ENCODE measurements at places on chromosomes 16 and 17. TPM values are rescaled to one million over a fixed set of nuclear protein-coding genes. Genes with fewer than 3 reads are reported as not detected.

DNA sequence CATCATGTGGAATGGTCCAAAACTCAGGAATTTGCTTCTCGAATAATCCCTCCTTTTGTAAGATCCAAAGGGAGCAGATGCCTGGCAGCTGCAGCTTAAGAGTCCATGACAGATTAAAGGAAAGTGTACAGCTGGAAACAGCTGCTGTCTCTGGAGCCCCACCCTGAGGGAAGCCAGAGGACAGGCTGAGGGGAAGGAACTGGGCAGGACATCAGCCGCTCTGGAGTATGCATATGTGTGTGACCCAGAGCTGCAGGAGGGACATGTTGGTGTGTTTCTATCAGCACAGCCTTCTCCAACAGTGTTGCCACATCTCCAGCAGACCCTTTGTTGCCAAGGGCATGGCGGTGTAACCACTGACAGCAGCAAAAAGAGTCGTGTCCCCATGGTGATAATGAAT lies 46.2 kb downstream of the CYB561 start:
- peaks cover 38% of the 10 kb centered on the region for H3K36me3 ChIP-seq
- no peaks in the 10 kb centered on the region for H3K27me3 ChIP-seq
- H3K4me1 ChIP-seq, result no peaks in the 10 kb centered on the region
- H3K4me3 ChIP-seq, result no peak overlapping the region

DNA sequence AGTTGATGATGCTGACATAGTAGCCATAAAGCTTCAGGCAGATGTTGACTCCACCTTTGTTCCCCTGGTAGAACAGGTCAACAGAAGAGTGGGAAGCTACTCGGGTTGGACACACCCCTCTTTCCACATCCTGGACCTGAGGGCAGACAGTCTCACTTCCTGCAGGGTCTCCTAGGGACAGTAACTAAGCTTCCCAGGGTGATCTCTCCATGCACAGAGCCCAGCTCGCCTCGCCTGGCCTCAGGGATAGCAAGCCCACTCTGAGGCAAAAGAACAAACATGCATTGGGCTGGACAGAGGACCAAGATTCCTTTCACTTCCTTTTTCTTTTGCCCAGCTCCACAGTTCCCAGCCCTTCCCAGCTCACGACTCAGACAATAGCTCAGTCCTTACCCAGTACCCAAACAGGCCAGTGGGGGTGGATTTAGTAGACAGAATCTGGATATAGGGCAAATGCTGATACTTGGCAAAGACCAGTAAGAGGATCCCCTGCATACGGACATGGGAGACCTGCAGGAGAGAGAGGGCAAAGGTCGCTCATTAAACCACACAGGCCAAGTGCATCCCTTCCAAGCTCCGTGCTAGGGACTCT lies 7.0 kb downstream of the INPP5K start:
- H3K36me3 ChIP-seq, result peaks cover 64% of the 10 kb centered on the region
- no peak for DNase-seq
- H3K4me3 ChIP-seq, result no peak overlapping the region
- H3K4me1 ChIP-seq, result peaks cover 30% of the 10 kb centered on the region

The ZDHHC1 gene
- 3.9 TPM for total RNA-seq

DNA sequence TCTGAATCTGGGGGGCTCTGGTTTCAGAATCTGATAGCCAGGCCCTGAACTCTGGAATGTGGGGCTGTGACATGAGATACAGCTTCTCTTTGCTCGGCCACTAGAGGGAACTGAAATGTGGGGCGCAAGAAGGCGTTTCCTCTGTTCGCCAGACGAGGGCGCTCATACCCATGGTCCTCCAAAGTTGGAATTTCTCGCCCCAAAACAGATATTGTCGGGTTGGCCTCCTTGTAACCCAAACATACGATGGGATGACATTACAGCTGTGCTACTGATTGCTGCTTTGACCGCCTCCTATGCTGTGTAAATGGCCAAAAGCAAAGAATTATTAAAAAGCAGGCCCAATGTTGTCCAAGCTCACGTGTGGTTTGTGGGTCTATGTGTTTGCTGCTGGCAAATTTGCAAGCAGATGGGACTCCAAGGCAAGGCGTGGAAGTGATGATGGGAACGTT lies 13.1 kb upstream of the MSI2 start:
- H3K4me3 ChIP-seq, result no peak overlapping the region
- DNase-seq, result peak; percentile 63
- no peak overlapping the region for H3K27ac ChIP-seq
- H3K36me3 ChIP-seq, result no peaks in the 10 kb centered on the region

- no peaks in the 10 kb centered on the region for H3K36me3 ChIP-seq
- H3K27ac ChIP-seq, result peak overlapping the region; percentile 80
- no peaks in the 10 kb centered on the region for H3K27me3 ChIP-seq
- H3K4me1 ChIP-seq, result peaks cover 70% of the 10 kb centered on the region
- no peak for DNase-seq
Measured at GRCh38 chr17:45225051-45225700, 3.5 kb downstream of the FMNL1 start.

DNA sequence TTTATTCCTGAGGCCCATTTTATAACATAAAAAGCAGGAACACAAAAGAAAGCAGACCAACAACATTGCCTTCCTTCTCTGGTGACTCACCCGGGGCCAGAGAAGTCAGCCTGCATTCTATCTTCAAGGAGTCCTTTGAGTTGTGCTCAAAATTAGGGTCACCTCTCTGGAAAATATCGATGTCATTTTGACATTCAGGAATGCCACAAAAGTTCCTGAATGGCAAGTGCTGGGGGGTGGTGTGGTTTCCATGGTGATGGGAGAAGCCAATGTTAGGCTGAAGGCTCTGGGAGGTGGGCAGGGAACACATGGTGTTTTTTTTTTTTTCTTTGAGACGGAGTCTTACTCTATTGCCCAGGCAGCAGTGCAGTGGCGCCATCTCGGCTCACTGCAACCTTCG lies 159.6 kb downstream of the HAPSTR1 start:
- no peaks in the 10 kb centered on the region for H3K36me3 ChIP-seq
- no peaks in the 10 kb centered on the region for H3K27me3 ChIP-seq
- no peak overlapping the region for H3K4me3 ChIP-seq
- DNase-seq, result no peak
- H3K4me1 ChIP-seq, result no peaks in the 10 kb centered on the region

GRCh38 chr16:64469906-64470702 lies 651.8 kb downstream of the CDH11 start:
- no peaks in the 10 kb centered on the region for H3K4me1 ChIP-seq
- H3K4me3 ChIP-seq, result no peak overlapping the region
- no peaks in the 10 kb centered on the region for H3K27me3 ChIP-seq
- peak; percentile 17 for DNase-seq
- no peaks in the 10 kb centered on the region for H3K36me3 ChIP-seq

DNA sequence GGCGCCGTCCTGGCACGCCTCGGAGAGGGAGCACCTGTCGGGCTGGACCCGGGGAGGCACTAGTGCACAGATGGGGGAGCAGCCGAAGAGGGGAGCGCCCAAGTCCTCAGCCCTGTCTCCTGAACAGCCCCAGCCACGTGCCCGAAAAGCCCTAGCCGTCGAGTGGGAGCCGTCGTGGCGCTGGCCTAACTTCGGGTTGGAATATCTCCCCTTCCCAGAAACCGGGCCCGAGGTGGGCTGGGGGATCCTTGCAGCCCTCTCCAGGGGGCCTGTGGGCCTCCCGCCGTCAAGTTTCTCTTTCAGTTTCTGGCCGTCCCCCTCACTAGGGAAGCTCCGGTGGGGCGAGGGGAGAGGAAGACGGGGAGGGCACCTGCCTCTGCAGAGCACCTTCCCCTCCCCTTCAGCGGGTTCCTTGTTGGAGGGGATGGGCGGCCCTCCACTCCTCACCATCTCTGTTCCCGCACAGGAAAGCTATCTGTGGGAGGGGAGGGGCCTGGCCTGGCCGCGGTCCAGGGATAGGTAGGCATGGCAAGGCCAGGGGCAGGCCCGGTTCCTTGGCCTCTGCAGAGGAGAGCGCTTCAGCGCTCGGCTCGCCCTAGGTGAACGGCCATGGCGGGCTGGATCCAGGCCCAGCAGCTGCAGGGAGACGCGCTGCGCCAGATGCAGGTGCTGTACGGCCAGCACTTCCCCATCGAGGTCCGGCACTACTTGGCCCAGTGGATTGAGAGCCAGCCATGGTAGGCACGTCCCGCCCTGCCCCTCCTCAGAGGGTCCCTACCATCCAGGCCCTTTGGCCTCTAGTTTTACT lies 709 bp downstream of the STAT5A start:
- peak overlapping the region; percentile 88 for H3K27ac ChIP-seq
- H3K27me3 ChIP-seq, result no peaks in the 10 kb centered on the region
- H3K4me1 ChIP-seq, result peaks cover 30% of the 10 kb centered on the region
- DNase-seq, result no peak
- H3K36me3 ChIP-seq, result peaks cover 37% of the 10 kb centered on the region

- no peak overlapping the region for H3K4me3 ChIP-seq
- peaks cover 18% of the 10 kb centered on the region for H3K4me1 ChIP-seq
- peaks cover 25% of the 10 kb centered on the region for H3K27me3 ChIP-seq
Measured at GRCh38 chr16:51149721-51150164, 1.3 kb downstream of the SALL1 start.

GRCh38 chr17:78819806-78820792 lies 20.5 kb downstream of the USP36 start:
- DNase-seq, result no peak
- no peak overlapping the region for H3K4me3 ChIP-seq
- H3K36me3 ChIP-seq, result peaks cover 36% of the 10 kb centered on the region
- H3K27me3 ChIP-seq, result no peaks in the 10 kb centered on the region
- peaks cover 13% of the 10 kb centered on the region for H3K4me1 ChIP-seq
